ENCODE measurements at places on chromosomes 3 and 15.

DNA sequence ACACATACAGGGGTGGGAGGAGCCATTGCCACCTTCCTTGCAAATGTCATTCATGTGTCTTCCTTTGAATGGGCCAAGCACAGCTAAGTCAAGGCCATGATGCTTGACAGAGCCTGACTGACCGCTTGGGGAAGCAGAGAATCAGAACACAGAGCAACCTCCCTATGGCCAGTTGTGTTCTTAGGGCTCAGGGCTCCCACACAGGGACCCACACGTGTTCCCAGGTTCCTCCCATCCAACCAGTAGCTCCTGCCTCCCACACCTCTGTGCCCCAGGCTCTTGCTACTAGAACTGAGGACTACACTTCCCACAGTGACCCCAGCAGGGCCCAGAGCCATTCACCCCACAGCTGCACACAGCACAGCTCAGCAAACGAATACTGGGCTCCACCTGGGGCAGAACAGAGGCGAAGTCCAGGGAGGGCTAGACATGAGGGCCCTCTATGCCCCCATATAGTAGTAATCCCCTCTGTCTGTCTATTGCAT is 42.9 kb downstream of the KLF15 start:
- no peak for DNase-seq

GRCh38 chr15:60605879-60606307 is 127.0 kb upstream of the ICE2 start:
- DNase-seq, result no peak

DNA sequence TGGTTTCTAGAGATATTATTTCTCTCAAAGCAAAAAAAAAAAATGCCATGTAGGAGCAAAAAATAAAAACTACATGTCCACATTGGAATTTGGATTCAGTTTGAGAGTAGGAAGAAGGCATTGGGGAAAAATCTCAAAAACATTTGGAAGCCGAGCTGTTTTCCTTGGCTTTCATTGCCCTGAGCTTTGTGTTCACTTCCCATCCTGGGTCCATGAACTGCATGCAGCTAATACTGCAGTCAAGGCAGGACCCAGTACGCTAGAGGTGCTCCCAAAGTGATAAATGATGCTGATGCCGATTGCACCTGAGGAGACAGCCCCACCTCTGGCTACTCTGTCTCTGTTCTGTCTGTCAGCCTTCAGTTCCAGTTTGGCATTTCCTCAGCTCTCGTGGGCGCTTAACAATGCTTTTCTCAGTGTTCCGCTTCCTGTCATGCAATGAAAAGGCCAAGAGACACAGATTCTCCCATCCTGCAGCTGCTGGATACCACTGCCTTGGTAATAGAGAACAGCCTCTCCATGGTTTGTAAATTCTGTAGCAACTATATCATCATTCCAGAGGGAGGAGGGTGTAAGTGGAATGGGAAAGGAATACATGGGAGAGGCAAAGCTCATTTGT is 181.8 kb downstream of the RYR3 start:
- DNase-seq, result no peak

DNA sequence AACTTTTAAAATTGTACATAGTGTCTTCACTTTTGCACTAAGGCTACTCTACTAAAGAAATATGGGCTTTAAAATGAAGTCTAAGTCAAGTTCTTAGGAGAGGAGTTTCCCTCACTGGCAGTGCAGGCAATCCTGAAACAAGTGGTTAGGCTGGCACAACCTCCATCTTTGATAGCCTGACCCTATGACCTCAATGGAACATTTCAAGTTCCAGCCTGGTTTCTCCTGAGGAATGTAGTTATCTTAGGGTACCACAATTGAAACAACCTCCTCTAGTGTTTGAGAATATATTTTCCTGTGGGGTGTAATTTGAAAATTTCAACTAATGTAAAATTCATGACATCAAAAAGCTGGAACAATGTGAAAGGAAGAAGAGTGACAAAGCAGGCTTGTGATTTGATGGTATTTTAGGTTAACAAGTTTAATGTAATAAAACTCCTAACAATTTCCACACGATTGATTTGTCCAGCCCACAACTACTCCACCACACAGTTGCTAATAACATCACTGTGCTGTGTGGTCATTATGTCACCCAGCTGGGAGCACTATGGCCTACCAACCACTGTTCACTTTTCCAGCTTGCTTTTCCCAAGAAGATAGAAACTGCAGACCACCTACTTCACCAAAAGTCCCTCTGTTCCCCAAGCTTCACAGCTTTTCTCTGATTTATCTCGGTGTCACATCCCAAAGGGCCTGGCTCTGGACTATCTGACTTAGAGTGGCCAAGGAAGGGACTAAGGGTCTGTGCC is 1.8 kb downstream of the WWTR1 start:
- DNase-seq, result no peak

DNA sequence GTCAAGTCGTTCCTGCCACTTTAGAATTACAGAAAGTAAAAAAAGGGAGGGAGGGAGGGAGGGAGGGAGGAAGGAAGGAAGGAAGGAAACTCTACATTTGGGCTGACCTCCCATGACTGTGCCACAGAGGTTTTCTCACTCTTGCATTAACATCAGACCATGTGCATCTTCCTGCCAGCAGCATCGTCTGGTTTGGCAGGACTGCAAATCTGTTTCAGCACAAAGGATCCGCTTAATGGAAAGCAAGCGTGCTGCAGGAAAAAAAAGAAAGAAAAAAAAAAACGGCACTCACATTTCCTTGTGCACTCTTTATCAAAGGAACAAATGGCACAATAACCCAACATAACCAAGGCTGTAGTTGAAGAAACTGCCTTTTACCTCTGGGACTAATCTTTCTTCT is 148.8 kb upstream of the HES1 start:
- DNase-seq, result no peak

DNA sequence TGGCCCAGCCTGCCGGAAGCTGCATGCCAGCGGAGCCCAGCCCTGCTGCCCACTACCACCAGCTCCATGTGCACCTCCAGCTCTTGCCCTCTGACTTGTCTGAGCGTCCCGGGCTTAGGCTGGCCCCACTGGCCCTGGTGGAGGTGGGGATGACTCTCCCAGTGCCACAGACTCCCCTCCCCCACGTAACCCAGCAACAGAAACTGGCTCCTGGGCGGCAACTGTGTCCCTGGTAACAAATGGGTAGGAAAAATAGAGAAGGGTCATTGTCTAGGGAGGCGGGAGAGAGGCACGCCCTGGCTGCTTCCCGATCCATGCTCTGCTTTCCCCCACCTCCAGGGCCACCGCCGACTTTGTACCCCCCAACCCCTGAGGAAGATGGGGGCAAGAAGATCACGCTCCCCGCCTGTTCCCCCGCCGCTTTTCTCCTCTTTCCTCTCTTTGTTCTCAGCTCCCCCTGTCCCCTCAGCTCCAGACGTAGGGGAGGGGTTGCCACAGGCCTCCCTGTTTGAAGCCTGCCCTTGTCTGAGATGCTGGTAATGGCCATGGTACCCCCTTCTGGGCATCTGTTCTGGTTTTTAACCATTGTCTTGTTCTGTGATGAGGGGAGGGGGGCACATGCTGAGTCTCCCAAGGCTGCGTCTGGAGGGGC is 10.8 kb upstream of the SEMA3B start:
- DNase-seq, result no peak

GRCh38 chr3:44554626-44555592 is at the start of gene ZKSCAN7:
ZKSCAN7 (plus strand) TSS chr3:44555193; CDS start chr3:44557048, 1,855 bp downstream.
- no peak for DNase-seq

All from epithelial cell of proximal tubule (primary cell).